ENCODE measurements at places on chromosomes 7 and 10.

DNA sequence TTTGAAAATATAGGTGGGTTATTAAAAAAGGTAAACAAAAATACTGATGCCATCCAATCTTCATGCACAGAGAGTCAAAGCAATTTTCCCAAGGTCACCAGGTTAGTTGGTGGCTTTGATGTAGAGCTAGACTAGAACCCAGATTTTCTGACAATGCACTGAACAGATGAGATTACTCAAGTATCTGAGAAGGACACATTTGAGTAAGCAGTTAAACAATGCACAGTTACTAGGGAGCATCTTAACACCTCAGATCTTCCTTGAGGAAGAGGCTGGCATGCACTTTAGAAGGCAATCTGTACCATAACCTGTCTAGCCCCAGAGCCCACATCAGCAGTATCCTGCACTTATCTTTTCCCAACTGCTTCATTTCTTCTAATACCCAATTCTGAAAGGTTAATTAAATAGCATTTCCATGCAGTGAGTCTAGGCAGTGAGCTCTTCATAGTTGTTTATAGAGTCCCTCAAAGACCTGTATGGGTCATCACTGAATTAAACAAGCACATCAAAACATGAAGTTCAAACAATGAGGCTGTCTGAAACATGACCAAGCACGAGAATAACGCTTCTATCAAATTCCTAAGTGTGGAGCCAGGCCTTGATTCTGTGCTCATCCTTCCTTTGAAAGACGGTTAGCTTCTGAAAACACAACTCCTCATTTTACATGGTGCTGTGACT, 38.2 kb upstream of the ANK3 start:
- DNase-seq: no peak

GRCh38 chr7:75921479-75921878, 6.5 kb downstream of the POR start:
- no peak for DNase-seq

DNA sequence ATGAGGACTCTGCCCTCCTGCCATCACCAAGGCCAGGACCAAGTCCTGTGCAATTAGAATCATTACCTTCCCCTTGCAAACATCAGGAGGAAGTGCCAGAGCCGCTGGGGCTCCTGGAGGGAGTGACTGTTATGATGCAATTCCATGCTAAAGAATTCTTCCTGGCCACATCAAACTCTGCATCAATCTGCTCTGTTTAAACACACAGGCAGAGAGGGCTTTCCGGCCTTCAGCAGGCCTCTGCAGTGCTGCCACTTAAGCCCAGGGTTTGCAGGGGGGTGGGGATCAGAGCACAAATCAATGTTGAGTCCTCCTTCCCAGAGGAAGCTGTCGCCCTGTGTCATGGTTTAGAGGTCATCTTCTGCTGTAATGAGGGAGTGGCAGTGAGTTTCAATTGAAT, 58.1 kb downstream of the CTBP2 start:
- peak; percentile 62 for DNase-seq

GRCh38 chr10:104043854-104044253, 41.8 kb downstream of the COL17A1 start:
- no peak for DNase-seq

DNA sequence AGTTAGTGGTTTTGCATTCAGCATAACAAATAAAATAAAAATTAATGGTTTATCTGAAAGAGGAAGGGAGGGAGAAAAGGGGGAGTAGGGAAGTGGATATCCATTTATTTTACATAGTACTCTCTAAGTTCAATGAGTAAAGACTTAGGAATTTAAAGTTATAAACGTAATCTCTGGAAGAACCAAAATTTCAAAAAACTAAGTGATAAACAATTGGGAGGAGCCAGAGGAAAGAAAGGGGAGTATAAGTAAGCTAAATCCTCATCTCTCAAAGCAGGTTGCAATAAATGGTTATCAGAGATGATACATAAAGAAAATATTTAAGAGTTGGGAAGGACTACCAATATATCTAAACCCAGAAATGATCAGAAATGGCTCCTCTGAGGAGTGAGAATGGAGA, 46.4 kb downstream of the ANK3 start:
- no peak for DNase-seq

DNA sequence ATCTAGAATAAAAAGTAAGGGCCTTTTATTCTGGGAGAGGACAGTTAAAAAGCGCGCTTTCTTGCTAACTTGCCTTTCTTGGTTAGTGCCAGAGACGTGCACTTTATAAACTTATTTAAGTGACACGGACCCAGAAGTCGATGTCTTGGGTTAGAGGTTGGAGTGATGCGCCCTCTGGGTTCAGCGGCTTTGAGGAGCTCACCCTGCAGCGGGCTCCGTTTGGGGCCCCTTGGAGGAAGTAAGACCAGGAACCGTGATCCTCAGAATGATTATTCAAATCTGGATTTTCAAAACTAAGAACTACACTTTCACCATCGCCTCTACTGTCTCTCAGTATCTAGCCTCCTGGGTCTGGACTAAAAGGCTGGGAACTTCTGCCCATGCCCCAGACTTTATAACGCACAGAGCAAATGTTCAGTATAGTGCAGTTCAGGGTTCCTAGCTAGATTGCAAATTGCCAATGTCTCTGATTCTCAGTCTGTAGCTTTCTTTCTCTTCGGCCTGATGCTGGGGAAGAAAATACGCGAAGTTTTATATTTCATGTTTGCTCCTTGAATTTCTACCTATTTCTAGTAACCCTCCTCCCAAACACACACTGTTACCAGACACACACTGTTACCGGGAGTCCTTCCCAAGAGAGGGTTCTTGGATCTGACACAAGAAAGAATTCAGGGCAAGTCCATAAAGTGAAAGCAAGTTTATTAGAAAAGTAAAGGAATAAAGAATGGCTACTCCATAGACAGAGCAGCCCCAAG, 18.6 kb upstream of the SMO start:
- no peak for DNase-seq

- no peak for DNase-seq
These were observed 19.0 kb downstream of the GBF1 start for GRCh38 chr10:102264371-102264770.

DNA sequence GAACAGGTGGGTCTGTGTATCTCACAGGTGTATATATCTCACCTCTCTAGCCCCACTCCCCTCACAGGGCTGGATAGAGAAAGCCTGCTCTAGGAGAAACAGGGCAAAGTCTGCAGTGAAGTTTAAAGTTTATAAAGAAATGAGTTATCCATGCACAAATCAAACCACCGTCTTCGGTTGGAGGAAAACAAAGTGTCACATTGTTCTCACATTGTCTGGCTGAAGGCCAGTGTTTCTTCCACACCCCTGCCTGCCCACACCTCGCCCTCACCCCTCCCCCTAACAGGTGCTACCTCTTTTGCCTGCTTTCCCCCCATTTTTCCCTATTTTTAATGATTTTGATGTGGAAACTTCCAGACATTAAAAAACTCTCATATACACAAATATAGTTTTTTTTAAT, 25.8 kb downstream of the AQP1 start:
- DNase-seq: no peak

GRCh38 chr10:62577666-62578291, 203.6 kb downstream of the ZNF365 start:
- peak; percentile 97 for DNase-seq

- peak; percentile 84 for DNase-seq
These were observed 115.5 kb upstream of the ZMIZ1 start for GRCh38 chr10:78953113-78953798.

DNA sequence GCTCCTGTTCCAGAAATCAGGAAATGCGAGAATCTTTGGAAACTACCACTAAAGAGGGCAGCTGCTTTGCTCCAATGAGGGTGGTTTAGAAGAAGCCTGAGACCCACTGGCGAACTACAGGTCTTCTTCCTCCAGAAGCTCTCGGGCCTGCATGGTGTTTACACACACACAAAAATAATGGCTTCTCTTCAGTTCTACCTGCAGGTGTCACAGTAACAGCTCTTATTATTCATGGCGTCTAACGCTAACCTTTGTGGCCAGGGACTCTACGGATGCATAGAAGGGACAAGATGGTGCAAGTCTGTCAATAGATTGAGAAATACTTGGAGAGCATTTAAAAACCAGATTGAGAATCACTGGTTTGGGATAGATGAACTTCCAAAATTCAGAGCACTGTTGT, 22.4 kb downstream of the GPR141 start:
- no peak for DNase-seq

DNA sequence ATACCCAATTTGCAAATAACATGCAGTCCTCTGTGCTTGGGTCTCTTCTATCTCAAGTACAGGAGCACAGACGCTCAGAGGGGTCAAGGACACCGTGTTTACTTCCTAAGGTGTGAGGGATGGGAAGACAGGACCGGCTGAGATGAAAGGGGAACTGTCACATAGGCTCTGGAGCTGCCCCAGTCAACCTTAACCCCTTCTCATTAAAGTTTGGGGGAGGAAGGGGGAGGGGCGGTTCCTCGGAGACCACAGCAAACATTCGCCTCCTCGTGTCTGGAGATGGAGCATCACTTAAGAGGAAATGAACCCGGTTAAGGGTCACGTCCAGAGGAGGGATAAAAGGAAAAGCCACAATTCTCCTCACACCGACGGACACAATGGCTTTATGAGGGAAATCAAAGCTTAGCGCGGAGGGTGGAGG, 1.1 kb downstream of the SH3PXD2A start:
- DNase-seq: peak; percentile 45

DNA sequence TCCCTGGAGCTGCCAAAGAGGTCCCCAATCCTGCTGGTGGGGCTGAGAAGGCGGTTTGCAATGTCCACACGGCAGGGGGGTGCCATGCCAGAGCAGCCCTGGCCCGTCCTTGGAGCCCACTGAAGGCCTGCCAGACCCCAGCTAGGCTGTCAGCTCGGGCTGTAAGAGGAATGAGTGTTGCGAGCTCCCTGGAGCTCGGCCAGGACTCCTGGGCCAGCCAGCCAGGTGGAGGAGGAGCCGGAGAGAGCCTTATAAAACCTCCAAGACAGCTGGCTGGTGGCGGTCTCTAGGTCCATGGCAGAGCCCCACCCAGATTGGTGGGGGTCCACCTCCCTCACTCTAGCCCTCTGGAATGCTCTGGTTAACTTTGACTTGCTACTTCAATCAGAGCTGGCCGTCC, 55.1 kb upstream of the CALN1 start:
- DNase-seq: no peak

- no peak for DNase-seq
These were observed 275.1 kb downstream of the DOCK4 start for GRCh38 chr7:111931016-111931517.

- DNase-seq: no peak
These were observed 388.5 kb upstream of the NFE2L3 start for GRCh38 chr7:25763463-25763860.

GRCh38 chr7:68965351-68965750, 632.9 kb upstream of the AUTS2 start:
- no peak for DNase-seq

GRCh38 chr10:9239298-9239697, 1184.8 kb downstream of the GATA3 start:
- no peak for DNase-seq

- no peak for DNase-seq
These were observed 30.4 kb upstream of the RET start for GRCh38 chr10:43046288-43046991.

- DNase-seq: no peak
These were observed 7.3 kb downstream of the ITIH2 start for GRCh38 chr10:7710446-7710845.

DNA sequence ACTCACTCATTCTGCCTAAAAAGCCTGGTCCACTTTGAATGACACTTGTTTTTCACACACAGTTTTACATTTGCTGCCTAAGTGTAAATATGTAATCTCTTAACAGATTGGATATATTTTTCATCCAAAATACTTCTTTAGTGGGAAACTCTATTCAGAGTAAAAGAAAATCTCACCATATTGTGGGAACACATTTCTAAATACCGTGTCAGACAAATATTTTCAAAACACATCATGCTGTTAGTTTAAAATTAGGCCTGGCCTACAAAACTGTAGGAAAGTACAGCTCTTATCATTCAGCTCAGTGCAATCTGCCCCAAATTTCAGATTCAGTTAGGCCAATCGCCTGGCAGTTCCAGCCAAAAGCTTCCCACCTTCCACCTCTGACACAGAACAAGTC, 849.8 kb downstream of the NXPH1 start:
- no peak for DNase-seq

DNA sequence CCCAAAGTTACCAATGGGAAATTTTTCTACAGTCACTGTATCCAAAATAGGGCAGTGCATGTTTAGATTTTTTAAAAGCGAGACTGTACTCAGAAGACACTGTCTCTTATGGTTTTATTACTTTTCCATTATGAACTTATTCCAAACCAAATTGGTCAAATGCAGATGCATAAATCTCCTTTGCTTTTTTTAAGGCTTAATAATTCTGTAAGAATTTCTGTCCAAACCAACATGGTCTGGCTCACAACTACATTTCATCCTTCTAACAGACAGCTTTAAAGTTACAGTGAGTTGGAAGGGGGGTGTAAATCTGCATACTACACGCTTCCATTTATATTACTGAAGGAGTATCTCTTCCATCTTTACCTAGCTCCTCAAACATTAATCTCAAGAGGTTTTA, 199.2 kb downstream of the SLC25A13 start:
- no peak for DNase-seq

GRCh38 chr10:90644165-90644564, 213.7 kb downstream of the HTR7 start:
- no peak for DNase-seq

DNA sequence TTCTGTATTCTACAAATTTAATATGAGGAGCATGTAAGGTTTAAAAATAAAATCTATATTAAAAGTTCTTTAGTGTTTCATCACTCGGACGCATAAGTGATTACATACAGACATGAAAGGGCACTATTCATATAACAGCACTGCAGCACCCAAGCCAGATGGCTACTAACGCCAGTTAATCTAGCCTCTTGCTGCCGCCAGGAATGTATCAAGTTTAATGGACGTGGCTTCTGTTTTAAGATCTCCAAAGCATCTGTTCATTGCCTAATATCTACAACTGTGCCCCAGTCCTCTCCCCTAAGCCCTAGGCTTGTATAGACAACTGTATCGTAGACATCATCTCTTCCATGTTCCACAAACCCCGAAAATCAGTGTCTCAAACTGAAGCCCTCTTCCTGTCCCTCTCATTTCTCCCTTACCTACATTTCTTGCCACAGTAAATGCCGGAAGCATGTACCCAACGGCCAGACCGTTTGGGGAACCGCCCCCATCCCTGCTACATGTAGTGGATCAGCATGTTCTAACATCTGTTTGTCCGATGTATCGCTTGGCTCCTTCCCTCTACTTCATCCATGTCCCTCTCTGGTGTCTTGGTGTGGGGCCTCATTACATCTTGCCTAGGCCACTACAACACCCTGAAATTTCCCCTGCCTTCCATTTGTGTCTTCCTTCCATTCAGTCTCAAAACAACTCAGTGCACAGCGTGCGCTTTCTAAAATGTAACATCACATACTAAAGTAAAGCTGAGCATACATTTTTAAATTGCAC, 147.5 kb upstream of the RSU1 start:
- DNase-seq: no peak

- DNase-seq: no peak
These were observed 3.3 kb upstream of the UBE2H start for GRCh38 chr7:129955993-129956543.

DNA sequence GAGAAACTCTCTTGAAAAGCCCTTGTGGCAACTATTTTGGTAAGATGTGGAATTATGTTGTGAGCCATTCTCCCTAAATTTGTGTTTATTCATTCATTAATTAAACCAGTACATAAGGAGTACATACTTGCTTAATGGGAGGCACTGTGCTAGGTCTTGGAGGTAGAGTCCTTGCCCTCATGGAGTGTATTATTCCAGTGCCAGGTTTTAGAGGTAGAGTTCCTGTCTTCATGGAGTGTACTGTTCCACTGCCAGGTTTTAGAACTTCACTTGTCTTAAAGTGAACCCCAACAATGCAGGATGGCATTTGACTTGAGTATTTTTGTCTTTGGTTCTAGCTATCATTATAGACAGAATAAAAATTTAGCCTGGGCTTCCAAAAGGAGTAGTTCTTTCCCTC, 8.8 kb downstream of the MXI1 start:
- DNase-seq: no peak

GRCh38 chr7:132501956-132502355, 74.3 kb downstream of the PLXNA4 start:
- no peak for DNase-seq
